ENCODE measurements at places on chromosomes 1 and 21. TPM values are rescaled to one million over a fixed set of nuclear protein-coding genes. Genes with fewer than 3 reads are reported as not detected.

Gene AADACL4
- not detected for total RNA-seq

Gene INAVA
- 1.4 TPM for total RNA-seq

Gene HTR6
- not detected for total RNA-seq

Gene CFHR2
- total RNA-seq: not detected

Gene HLX
- total RNA-seq: 36.7 TPM

Gene LRRC53
- total RNA-seq: not detected

Gene TRIM67
- total RNA-seq: 0.28 TPM

Gene OLFML3
- total RNA-seq: 147 TPM

Gene CYP4A11
- not detected for total RNA-seq

Gene GJA9
- total RNA-seq: not detected
